Activated CD8-positive, alpha-beta memory T cell treated with anti-CD3 and anti-CD28 coated beads for 1 hour (primary cell): ENCODE measurements at places on chromosomes 2 and 18.

GRCh38 chr2:201116959-201117734 lies 1.2 kb downstream of the CFLAR start:
- DNase-seq = no peak

DNA sequence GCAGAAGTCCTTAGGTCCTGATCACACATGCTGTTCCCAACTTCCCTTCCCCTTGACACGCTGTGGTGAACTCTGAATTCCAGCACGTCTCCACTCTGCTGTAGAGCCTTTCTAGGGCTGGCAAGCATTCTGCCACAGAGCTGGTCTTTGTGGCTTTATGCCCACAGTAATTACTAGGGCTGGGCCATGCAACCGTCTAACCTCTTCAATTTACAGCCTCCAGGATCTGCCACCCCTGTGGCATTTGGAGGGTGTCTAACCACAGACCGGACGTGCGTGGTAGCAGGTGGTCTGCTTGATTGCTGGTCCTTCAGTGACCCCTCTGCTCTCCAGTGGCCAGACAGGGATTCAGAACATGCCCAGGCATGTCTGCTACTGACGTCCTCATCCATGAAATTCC lies 43.1 kb upstream of the TGFA start:
- no peak for DNase-seq

- DNase-seq = no peak
Measured at GRCh38 chr2:152445375-152445774, 110.4 kb downstream of the FMNL2 start.

DNA sequence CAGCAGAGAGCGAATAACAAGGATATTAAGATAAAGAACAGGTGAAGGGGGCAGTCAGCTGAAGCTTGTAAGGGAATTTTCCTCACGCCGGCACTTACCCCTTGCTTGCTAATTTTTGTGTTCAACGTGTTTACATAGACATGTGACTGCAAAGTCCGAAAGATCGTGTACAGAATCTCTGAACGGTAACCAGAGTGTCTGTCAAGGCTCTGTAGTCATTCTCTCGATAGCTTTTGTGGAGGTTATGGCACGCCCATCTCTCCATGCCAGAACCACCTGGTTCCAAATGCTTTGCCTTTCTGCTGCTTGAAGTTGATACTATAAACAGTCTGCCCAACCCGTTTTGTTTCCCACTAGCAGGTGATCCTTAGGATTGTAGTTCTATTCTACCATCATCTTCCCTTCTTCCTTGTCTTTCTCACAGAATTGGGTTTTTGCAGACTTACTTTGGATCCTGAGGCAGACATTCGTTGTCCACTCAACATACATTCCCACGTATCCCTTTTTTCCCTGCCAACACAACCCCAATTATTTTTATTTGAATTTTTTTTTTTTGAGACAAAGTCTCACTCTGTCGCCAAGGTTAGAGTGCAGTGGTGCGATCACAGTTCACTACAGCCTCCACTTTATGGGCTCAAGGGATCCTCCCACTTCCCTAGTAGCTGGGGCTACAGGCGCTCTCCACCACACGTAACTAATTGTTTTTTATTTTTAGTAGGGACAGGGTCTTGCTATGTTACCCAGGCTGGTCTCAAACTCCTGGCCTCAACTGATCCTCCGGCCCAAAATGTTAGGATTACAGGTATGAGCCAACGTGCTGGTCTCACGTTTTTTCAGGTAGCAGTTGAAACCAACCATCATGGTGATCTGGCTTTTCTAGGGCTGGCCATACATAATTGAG lies 1.3 kb upstream of the USP34 start:
- DNase-seq = no peak

DNA sequence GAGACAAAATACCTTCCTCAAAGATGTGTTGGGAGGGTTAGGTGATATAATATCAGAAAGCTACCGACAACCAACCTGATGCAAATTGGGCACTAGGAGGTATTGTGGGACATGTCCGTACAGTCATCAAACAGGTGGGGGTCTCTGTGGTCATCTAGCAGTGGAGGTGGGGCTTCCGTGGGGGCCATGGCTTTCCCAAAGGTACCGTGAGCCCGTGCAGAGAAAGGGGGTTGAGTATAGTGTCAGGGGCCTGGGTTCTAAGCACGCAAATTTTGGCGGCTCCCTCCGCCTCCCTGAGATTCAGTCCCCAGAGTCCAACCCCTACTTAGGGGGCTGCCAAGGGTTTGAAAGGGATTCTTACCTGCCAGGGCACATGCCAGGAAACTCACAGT lies 32.6 kb downstream of the HJURP start:
- no peak for DNase-seq

GRCh38 chr2:163348857-163349380 lies 386.9 kb downstream of the FIGN start:
- no peak for DNase-seq

DNA sequence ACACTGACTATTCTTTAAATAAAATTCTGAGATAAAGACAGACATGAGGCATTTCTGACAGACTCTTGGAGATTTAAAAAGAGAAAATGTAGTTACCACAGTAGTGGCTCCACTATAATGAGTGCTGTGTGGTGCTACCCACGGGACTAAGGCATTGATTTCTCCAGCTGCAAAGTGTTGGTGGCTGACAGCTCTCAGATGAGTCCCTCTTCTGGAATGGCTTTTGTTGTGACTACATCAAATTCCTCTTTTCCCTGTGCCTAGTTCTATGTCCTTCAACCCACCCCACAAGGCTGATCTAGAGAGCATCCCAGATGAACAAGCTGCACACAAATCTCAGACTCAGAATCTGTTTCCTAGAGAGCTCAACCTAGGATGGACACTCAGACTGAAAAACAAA lies 884.8 kb upstream of the ZEB2 start:
- DNase-seq = no peak

DNA sequence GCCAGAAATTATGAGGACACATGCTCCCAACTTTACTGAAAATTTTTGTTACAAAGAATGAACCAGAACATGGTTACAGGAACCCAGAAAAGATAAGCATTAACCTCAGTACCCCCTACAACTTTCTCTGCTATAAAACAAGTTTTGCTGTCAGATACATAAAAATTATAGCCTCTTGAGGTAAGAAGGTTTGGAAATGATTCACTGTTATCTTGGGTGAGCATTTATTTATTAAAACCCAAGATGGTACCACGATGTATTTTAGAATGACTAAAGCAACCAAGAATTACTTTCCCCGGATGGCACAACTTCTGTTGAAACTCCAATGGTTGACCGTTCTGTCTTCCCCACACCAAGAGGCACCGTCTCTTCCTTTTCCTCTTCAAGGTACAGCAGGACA lies 72.9 kb downstream of the RBMS1 start:
- no peak for DNase-seq

- DNase-seq = no peak
Measured at GRCh38 chr2:188909036-188909435, 65.1 kb upstream of the COL3A1 start.

GRCh38 chr2:221610255-221610654 lies 38.2 kb upstream of the EPHA4 start:
- no peak for DNase-seq

DNA sequence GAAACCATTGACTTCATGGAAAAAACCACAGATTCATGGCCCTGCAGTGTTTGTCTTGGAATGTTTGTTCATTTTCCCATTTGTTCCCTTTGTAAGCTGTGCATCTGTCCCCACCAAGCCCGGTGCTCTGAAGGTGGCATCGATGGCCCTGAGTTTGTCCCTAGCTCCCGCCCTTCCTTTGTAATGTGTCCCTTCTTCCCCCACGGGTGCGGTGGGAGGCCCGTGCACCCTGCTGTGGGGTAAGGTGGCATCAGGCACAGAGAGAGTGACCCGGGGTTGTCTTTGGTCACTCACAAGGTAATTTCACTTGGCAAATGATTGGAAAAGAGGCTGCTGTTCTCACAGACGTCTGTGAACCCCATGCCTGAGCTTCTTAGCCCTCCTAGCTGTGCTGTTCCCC lies 28.7 kb downstream of the KLHL29 start:
- no peak for DNase-seq

DNA sequence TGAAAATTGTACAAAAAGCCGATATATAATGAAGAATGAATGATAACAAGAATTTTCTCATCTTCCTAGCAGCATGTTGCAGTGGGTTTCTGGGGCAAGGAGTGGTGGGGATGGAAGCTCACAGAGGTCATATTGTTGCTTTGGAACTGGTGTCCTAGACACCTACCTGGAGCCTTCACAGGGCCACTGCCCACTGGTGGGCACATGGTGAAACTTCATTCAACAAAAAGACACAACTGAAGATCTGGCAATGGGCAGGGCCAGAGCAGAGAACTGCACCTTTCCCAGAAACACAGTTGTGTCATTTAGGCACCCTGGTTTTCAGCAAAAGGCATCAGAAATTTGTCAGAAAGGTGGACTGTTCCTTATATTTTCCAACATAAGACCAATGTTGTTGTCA lies 115.3 kb downstream of the FHOD3 start:
- DNase-seq = no peak

- DNase-seq = no peak
Measured at GRCh38 chr2:61044636-61045035, 21.0 kb upstream of the SANBR start.

DNA sequence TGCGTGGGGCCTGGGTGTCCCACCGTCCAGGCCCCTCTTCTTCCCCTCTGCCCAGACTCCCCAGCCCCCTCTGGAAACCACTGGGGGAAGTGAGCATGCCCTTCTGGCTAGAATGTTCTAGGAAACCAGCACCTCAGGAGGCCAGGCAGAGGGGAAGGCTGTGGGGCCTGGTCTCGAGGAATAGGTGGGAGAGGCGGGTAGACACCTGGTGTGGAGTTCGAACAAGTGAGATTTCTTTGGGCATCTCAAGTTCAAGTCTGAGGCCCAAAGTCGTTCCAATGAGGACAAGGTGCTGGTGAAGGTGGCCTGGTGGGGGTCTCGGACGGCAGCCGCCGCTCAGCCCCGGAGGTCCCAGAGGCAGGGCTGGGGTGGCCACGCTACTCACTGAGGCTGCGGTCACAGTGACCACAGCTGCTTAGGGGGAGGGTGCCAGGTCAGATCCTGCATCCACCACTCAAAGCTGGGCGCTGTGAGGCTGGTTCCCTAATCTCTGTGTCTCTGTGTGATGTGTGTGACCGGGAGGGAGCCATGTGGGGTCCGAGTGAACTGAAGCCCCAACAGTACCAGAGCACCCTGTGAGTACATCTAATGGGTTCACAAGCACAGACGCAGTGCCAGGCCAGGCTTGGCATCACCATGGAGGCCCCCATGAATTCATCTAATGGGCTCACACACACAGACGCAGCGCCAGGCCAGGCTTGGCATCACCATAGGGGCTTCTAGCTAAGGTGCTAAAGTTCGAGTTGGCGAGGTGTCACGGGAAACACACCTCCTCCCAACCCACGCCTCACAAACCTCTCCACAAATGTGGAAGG lies 26.5 kb upstream of the PXDN start:
- DNase-seq = no peak

GRCh38 chr2:171320731-171321130 lies 113.1 kb downstream of the METTL8 start:
- DNase-seq = no peak
